ENCODE measurements at places on chromosomes 12 and 14. TPM values are rescaled to one million over a fixed set of nuclear protein-coding genes. Genes with fewer than 3 reads are reported as not detected.

Gene RIC8B
- total RNA-seq = 23.9 TPM

Gene CCDC175
- total RNA-seq = not detected

GRCh38 chr14:91142214-91142668, 28.4 kb downstream of the DGLUCY start:
- no peak overlapping the region for H3K27ac ChIP-seq
- H3K4me1 ChIP-seq = no peaks in the 10 kb centered on the region
- H3K4me3 ChIP-seq = no peak overlapping the region

DNA sequence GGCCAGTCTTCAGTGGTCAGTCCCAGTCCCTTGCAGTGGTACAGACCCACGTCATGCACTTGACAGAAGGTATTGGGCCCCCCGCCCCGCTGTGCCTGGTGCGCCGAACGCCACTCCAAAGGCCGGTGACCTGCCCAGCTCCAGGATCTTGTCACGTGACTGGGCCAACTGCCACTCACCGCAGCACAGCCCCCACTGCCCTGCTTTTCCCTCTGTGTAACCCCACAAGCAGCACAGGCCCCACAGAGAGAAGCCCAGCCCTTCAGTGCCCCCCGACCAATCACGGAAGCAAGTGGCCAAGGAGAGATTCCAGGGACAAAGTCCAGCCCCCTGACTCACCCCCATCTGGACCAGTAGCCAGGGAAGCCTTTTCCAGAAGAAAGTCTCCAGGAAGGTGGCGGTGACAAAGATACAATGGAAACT, 498 bp downstream of the GPR132 start:
- H3K4me1 ChIP-seq = no peaks in the 10 kb centered on the region
- H3K4me3 ChIP-seq = peak overlapping the region; percentile 28
- H3K27me3 ChIP-seq = peaks cover 11% of the 10 kb centered on the region

DNA sequence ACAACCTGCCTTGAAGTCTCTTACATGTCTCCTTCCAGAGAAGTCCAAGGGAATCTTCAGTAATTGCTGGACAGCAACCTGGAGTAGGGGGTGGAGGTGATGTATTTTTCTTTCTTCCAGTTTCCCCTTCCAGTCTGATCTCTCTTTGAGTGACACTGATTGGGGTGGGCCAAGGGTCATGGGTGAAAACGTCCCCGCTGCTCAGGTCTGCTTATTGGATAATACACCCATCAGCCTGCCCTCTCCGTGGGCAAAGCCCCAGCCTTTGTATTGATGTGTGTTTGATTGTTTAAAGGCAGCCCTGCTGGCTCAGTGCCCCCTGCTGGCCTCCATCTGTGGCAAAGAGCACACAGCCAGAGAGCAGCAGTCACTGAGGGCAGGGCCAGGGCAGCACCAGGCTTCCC, 35.7 kb upstream of the ATP2A2 start:
- H3K36me3 ChIP-seq = no peaks in the 10 kb centered on the region
- no peaks in the 10 kb centered on the region for H3K27me3 ChIP-seq
- H3K4me1 ChIP-seq = no peaks in the 10 kb centered on the region
- DNase-seq = no peak

Gene SOAT2
- total RNA-seq = not detected

DNA sequence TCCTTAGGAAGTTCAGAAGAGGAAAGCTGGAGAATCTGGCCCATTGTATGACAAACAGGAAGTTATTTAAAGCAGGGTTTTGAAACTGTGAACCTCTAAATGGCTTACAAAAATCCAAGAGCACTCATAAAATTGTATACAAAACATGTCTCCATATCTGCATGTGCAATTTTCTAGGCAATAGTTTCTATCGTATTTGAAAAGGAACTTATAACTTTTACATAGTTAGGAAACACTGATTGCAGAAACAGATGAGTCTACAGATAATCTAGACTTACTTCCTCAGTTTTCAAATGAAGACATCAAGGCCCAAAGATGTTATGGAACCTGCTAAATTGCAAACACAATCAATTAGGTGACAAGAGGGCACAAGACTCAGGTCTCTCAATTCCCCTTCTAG, 53.3 kb upstream of the ETV6 start:
- no peaks in the 10 kb centered on the region for H3K4me1 ChIP-seq
- no peak overlapping the region for H3K27ac ChIP-seq
- H3K4me3 ChIP-seq = no peak overlapping the region
- DNase-seq = no peak
- H3K27me3 ChIP-seq = no peaks in the 10 kb centered on the region

DNA sequence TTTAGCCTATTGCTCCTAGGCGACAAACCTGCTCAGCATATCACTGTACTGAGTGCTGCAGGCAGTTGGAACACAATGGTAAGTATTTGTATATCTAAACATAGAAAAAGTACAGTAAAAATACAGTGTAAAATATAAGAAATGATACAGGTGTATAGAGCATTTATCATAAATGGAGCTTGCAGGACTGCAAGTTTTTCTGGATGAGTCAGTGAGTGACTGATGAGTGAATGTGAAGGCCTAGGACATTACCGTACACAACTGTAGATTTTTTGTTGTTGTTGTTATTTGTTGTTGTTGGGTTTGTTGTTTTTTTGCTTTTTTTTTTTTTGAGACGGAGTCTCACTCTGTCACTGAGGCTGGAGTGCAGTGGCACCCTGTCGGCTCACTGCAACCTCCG, 33.4 kb downstream of the PNMA1 start:
- H3K27ac ChIP-seq = no peak overlapping the region
- DNase-seq = no peak
- no peaks in the 10 kb centered on the region for H3K27me3 ChIP-seq
- H3K36me3 ChIP-seq = no peaks in the 10 kb centered on the region
- no peak overlapping the region for H3K4me3 ChIP-seq

DNA sequence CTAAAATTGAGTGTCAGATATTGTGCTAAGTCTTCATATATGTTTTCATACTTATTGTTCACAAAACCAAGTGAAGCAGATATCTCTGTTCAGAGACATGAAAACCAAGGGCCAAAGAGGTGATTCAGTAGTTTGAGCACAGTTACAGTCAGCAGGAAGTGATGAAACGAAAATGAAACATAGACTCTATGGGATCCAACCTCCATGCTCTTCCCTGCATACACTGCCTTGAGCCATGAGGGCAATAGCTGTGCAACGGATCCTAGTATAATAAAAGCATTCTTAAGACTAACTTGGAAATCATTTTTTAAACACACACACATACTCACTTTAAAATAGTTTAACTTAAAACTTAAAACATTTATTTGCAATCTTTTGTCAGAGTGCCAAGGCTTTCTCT, 27.9 kb downstream of the ESR2 start:
- H3K4me3 ChIP-seq = no peak overlapping the region
- H3K4me1 ChIP-seq = no peaks in the 10 kb centered on the region
- DNase-seq = no peak
- H3K36me3 ChIP-seq = no peaks in the 10 kb centered on the region

DNA sequence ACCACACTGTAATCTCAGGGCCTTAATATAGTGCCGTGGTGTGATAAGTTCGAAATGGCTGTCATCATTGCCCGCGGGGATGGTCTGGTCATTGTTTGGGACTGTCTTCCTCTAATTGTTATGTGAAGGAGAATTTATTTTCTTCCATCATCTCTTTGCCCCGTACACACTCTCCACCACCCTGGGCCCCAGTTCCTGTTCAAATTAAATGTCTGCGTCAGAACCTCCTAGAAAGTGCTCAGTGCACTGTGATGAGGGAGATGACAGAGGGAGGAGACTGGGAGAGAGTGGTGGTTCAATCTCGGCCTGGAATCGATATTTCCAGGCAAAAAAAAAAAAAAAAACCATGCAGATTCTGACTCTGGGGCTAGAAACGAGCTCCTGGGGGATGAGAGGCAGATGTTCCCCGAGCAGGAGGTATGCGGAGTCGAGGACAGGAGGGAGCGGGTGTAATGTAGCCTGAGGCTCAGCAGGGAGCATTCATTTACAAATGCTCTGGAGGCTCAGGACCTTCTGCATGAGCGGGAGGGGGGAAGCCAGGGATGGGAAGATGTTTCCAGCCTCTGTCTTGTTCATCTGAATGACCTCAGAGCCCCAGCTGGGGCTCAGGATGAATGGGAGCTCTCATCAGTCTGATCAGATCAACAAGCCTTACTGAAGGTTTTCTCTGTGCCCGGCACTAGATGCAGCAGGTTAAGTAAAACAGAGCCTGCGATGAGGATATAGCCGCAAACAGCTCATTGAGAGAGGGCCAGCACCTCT, 219.5 kb downstream of the TBX5 start:
- no peak for DNase-seq
- peaks cover 3% of the 10 kb centered on the region for H3K27me3 ChIP-seq
- H3K27ac ChIP-seq = no peak overlapping the region
- H3K4me1 ChIP-seq = no peaks in the 10 kb centered on the region
- H3K36me3 ChIP-seq = no peaks in the 10 kb centered on the region

- DNase-seq = no peak
- H3K27me3 ChIP-seq = no peaks in the 10 kb centered on the region
- no peaks in the 10 kb centered on the region for H3K36me3 ChIP-seq
- H3K4me3 ChIP-seq = no peak overlapping the region
Observed at GRCh38 chr12:100706033-100706432, 88.5 kb upstream of the ANO4 start.

DNA sequence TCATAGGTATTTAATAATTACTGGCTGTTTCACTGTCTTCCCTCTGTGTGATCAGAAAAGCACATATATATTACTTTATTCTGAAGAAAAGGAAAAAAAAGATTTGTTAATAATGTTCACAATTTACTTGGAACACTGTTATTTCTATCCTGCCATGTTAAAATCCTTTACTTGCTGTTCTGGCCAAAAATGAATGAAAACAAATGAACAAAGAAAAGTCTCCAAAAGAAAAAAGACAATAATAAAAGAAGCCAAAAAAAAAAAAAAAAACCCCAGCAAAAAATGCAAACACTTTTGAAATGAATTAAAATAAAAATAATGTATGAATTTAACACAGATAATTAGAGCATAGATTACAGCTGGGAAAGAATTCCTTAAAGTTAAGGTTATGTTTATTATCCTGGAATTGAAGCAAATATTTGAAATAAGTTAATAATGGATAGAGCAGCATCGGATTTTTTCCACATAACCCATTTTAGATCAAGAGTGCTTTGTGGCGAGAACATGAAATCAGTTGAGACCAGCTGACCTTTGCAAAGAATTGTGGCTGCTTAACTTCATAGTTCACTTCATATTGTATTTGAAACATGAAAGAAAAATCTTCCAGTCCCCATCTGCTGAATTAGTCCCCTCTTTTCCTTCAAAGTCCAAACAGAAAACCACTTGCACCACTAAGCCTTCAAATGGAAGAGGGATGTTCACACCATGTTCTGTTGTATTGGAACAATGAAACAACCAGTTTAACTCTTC, 444.8 kb downstream of the ADAMTS20 start:
- DNase-seq = no peak
- H3K27ac ChIP-seq = no peak overlapping the region
- no peak overlapping the region for H3K4me3 ChIP-seq

Gene RNF212B
- total RNA-seq = not detected

Gene HOXC10
- total RNA-seq = 4.3 TPM

DNA sequence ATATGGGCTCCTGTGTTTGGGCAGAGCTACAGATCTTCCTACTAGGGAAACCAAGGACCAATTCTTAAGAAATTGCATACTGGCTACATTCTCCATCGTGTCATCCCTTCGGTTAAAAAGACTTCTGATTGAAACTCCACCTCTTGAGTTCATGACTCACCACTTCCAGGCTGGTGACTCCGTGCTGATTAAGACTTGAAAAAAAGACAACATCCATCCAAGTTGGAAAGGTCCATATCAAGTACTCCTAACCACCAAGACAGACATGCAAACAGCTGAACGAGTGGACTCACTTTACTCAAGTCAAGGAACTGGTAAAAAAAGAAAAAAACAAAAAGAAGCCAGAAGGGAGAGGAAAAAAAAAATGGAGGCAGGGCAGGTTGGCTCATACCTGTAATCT, 63.4 kb downstream of the APOBEC1 start:
- no peaks in the 10 kb centered on the region for H3K27me3 ChIP-seq
- H3K4me3 ChIP-seq = no peak overlapping the region
- no peak for DNase-seq
- H3K4me1 ChIP-seq = no peaks in the 10 kb centered on the region
- H3K27ac ChIP-seq = no peak overlapping the region
- H3K36me3 ChIP-seq = no peaks in the 10 kb centered on the region

Gene GPRC5D
- not detected for total RNA-seq

DNA sequence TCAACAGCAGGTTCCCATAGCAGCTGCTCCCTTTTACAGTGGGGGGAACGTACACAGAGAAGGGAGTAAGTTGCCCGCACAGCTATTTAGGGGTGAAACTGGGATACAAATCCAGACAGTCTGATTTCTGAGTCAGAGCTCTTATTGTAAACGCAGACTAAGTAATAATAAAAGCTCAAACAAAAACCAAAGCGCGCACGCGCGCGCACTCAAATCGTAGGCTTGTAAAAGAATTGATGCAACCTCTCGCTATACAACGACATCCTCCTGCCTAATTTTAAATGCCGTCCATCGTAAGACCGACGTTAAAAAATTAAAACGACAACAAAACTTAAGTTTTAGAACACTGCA, 747 bp upstream of the DACT1 start:
- no peak for DNase-seq
- no peaks in the 10 kb centered on the region for H3K36me3 ChIP-seq
- peaks cover 5% of the 10 kb centered on the region for H3K4me1 ChIP-seq
- H3K27me3 ChIP-seq = no peaks in the 10 kb centered on the region
- H3K4me3 ChIP-seq = peak overlapping the region; percentile 64

DNA sequence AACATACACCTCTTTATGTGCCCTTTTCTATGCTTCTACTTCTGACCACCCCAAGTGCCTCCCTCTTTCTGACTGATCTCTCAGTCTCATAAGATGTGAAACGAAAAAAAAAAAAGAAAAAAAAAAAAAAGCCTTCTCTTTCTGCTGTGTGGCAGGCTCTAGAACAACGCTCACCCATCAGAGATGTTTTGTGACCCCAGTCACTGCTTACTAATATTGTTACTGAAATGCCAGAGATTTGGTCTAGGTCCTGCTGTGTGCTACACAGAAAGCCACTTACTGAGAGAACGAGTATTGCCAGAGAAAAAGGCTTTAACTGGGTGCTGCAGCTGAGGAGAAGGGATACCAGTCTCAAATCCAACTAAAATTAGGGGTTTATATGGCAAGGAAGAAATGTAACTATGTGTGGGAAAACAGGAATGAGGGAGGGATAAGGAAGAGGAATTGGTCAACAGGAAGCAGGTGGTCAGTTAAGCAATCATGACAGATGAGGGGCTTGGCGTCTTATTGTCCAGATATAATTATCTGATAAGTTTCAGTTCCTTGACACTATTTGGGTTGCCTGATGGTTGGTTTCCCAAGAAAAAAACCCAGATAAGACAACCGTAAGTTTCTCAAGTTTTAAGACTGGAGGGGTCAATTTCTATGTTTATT, 149.0 kb downstream of the NAV3 start:
- no peaks in the 10 kb centered on the region for H3K4me1 ChIP-seq
- H3K36me3 ChIP-seq = no peaks in the 10 kb centered on the region
- H3K27ac ChIP-seq = no peak overlapping the region
- H3K4me3 ChIP-seq = no peak overlapping the region
- no peaks in the 10 kb centered on the region for H3K27me3 ChIP-seq

DNA sequence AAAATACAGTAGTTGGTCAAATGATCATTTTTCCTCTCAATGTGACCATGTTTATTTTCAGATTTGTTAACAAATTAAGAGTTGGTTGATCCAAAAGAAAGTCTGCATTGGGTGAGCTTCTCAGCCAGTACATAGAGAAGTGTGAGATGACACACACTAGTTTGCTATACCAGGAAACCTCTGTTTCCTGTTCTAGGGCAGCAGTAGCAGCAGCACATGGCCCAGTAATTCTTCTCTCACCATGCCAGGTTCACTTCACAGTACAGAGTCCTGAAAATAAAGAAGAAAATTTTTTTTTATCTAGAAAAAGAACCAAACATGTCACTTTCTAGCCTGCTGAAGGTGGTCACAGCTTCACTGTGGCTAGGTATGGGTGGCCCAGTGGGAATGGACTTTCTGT, 250.2 kb upstream of the OR4E1 start:
- no peak overlapping the region for H3K27ac ChIP-seq
- H3K4me1 ChIP-seq = no peaks in the 10 kb centered on the region
- no peak for DNase-seq
- no peaks in the 10 kb centered on the region for H3K36me3 ChIP-seq
- H3K4me3 ChIP-seq = no peak overlapping the region
